C1 segment of cervical spinal cord (tissue), 14 donors: ENCODE measurements at places on chromosomes 6 and 20.

DNA sequence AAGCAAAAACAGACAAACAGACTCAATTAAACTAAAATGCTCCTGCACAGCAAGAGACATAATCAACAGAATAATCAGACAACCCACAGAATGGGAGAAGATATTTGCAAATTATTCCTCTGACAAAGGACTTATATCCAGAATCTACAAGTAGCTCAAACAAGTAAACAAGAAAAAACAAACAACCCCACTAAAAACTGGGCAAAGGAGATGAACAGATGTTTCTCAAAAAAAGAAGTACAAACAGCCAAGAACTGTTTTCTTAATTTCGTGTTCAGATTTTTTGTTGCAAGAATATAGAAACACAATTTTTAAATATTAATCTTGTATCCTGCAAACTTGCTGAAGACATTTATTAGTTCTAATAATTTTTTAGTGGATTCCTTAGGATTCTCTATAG is 274.1 kb downstream of the BCKDHB start:
- no peak for DNase-seq

- no peak for DNase-seq
Observed at GRCh38 chr20:11849976-11850670, 67.6 kb upstream of the BTBD3 start.

DNA sequence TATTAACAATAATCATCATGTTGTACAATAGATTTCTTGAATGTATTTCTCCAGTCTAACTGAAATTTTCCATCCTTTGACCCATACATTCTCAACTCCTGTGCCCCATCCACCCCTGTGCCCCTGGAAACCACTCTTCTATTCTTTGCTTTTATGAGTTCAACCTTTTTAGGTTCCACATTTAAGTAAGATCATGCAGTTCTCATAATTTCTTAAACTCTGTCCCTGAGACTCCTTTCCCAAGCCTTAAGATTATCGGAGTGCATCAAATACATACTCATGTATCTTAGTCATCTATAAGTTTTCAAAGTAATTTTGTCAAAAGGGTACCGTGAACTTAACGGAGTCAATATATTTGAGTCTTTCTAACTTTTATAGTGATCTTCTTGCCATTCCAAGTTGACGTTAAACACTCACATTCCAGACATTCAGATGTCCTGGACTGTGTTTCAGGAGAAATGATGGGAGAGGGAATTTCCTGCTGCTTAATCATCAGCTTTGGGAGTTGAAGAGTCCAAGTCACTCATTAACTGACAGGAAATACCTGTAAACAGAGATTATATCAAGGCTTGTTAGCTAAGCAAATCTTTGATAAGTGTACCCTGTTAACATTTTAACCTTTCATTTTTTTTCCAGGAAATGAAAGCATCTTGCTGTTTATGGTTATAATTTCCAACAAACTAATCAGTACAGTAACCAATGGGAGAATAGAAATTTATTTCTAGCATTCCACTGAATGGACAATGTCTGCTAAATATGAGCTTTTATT is 73.3 kb downstream of the ADGRG6 start:
- no peak for DNase-seq

DNA sequence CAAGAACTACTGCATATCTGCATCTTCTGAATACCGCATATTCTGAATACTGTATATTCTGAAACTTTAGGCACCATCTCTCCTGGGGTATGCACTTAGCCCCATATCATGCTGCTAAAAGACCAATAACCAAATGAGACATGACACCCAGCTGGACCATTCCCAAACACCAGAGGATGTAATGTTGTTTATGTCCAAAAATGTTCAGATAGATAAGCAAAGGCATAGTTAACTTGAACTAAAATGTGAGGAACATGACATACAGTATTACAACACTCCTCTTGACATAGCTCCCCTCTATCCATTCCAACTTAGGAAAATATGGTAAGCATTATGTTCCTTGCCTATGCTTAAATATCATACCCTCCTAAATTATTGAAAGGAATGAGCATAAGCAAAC is 127.3 kb downstream of the TENT5A start:
- no peak for DNase-seq

DNA sequence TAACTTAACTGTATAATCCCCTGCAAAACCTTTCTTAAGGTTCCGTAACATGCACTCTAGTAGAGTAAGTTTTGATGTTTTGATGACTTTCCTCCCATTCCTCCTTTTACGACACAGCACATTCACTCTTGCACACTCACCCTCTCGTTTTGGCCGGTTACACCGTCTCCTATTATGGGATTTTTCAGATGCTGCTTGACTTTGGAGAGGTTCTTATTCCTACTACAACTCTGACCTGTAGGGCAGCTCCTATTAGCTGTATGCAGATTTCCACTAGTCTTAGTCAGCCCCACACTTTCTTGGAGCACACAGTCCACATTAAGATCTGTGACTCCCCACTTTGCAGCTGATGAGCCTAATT is 223.7 kb upstream of the SYNCRIP start:
- DNase-seq = no peak

DNA sequence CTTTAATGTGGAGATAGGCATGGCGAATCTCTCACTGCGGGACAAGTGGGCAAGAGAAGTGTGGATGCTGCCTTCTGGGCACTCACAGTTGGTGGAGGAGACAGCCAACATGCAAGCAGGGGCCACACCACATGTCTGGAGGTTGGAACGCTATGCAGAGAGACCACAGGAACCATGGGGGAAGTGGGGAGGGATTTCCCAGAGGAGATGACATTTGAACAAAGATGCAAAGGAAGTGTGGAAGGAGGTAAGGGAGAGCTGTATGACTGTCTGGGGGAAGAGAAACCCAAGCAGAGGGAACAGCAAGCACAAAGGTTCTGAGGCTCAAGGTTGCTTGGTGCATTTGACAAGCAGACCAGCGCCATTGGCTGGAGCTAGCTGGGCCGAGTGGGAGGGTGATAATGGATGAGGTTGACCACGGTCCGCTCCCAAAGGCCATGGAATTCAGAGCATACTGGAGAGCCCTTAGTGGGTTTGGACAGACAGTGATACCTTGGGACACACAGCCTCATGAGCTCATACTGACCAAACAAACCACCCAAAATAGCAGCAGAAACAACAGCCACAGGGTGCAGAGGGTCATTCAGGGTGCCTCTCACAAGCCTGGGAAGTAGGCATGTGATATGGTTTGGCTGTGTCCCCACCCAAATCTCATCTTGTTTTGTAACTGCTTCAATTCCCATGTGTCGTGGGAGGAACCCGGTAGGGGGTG is 7.6 kb upstream of the FAM110A start:
- DNase-seq = no peak

DNA sequence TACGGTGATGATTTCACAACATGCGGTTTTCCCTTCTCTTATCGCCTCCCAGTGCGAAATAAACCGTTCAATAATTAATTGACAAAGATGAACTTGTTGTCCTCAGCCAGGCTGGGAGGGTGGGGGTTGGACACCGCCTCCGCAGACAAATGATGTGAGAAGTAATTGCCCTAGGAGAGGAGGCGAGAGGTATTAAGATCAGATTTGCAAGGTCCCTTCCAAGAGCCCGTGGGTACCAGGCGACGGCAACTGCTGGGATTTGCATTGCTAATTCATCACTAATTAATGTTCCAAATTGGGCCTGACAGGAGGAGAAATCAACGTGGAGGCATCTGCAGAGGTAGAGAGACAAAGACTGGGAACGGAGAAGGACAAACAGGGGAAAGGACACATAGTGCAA is 90.2 kb upstream of the CCDC167 start:
- DNase-seq = no peak

DNA sequence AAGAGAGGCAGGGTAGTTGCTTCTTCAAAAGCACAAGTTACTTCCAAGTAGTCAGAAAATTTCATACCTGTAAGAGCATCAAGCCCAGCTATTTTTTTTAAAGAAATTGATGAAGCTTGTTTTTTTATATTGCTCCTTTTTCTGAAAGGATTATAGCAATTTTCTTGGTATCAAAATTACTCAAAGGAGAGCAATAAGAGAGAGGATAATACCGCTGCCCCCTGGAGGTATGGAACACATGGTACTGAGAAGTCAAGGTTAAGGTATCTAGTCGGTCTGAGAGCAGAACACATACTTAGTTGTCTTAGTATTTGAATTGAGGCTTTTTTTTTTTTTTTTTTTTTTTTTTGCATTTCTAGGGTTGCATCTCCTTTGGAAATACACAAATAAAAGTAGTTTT is 59.4 kb downstream of the ADGRF5 start:
- DNase-seq = no peak

DNA sequence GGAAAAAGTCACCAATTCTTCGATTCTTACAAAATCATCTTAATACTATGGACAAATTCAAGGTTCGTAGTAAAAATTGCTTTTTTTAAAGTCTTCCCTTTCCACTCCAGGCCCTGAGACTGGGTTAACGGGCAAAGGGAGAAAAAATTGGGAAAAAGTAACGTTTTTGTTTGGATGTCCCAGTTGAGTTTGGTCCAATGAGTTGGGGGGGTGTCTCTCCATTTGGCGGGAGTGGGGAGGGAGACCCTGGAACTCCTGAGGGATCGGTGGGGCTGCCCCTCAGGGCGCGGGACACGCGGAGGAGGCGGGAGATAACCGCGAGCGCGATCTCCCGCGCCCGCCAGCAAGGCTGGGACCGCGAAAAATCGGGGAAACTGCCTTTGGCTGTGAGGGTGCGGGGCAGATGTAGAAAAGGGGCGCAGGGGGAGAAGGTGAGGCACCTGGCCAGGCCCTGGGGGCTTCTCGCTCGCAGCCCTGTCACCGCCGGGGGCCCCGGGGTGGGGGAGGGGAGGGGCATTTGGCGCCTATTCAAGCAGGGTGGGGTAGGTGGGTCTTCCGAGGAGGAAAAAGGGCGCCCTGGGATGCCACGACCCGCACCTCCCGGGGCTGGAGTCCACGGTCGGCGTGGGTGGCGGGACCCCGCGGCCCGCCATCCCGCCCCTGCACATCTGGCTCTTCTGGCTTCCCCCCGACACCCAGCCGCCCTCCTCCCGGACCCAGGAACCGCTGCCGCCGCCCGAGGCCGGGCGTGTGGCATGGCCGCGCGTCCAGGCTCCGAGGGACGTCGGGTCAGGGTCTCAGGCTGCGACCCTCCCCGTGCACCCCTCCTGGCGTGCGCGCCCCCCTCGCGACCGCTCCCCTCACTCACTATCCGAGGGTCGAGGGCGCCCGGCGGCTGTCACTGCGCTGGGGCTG is 595 bp downstream of the FBXO5 start:
- DNase-seq = no peak

DNA sequence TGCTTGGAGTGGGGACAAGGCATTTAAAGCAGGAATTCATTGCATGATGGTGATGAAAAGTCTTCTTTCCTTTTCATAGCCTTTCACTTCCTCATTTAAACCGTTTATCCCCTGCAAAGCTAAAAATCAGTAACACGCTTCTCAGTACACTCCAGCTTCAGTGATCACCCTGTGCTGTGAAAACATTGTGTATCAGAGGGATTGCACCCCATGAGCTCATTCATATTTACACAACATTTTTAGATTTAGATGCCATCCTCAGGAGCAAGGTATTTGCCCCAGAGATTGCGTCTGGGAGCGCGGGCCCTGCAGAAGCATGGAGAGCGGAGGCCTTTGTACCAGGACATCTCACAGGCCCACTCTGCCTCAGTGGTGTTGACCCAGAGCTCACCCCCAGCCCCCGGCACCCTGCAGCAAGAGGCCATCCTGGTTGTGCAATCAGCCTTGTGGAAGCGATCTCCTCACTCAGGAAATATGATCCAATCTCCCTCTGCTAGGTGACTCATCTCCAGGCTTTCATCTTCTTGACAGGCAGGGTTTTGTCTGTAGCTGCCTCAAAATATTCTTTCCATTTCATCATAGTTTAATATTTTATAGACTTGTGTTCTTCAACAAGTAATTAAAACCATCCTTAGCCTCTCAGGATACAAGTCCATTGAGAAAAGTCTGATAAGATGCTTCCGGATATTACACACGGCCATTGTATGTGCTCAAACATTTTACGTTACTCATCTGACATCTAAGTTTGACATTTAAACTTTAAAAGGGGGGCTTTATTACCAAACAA is 38.9 kb upstream of the THBS2 start:
- no peak for DNase-seq

DNA sequence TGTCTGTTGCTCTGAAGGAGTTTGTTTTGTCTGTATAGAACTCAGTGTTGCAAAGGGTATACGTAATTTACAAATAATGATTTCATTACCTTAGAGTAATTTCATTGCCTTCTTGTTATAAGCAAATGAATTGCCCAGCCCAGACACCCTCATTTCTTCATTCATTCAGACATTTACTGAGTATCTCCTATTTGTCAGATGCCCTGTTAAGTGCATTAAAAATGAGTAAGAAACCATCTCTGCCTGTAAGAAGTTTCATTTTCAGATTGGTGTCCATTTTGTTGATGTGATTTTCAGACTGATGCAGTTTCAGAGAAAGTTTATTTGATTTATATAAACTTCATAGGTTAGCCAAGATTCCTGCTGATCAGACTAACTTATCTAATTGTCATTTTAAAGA is 429.3 kb downstream of the PHF3 start:
- no peak for DNase-seq

GRCh38 chr6:50891290-50891689 is 72.6 kb downstream of the TFAP2B start:
- DNase-seq = no peak

GRCh38 chr6:36314221-36315014 is 22.3 kb downstream of the BNIP5 start:
- no peak for DNase-seq

GRCh38 chr6:126657561-126658175 is 317.8 kb downstream of the CENPW start:
- no peak for DNase-seq

- no peak for DNase-seq
Observed at GRCh38 chr6:26250698-26251044, 114.3 kb upstream of the BTN3A2 start.

DNA sequence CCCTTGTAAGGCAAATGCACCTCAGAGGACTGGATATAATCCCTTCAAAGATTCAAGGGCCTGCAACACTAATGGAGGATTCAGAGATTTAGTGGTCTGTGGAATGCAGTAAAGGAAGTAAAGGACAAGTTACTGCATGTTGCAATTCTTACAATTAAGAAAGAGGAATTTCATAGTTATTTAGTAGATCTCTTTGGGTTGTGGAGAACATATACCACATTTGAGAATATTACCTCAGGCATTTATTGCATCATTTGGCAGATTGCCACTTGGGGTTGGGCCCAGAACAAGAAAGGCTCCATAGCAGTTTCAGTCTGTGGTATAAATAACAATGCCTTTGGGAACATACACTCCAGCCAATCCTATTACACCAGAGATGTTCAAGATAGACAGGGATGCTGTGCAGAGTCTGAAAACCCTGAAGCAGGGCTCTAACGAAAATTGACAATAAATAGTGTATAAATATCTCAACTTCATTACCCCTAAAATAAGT is 20.9 kb upstream of the EPM2A start:
- no peak for DNase-seq

DNA sequence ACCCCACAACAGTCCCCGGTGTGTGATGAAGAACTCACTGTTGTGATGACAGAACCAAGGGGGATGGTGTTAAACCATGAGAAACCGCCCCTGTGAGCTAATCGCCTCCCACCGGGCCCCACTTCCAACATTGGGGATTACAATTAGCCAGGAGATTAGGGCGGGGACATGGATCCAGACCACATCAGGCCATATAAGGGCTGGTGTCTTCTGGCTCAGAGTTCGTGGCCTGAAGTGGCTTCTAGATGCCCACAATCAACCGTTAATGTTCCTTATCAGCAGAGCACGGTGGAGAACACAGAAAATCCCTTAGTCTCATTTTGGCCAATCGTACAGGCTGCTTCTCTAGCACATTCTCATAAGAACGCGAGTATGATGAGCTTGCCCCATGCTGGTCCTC is 10.9 kb upstream of the MAS1 start:
- no peak for DNase-seq
